T follicular helper cell (primary cell): ENCODE measurements at places on chromosomes 13 and 19.

DNA sequence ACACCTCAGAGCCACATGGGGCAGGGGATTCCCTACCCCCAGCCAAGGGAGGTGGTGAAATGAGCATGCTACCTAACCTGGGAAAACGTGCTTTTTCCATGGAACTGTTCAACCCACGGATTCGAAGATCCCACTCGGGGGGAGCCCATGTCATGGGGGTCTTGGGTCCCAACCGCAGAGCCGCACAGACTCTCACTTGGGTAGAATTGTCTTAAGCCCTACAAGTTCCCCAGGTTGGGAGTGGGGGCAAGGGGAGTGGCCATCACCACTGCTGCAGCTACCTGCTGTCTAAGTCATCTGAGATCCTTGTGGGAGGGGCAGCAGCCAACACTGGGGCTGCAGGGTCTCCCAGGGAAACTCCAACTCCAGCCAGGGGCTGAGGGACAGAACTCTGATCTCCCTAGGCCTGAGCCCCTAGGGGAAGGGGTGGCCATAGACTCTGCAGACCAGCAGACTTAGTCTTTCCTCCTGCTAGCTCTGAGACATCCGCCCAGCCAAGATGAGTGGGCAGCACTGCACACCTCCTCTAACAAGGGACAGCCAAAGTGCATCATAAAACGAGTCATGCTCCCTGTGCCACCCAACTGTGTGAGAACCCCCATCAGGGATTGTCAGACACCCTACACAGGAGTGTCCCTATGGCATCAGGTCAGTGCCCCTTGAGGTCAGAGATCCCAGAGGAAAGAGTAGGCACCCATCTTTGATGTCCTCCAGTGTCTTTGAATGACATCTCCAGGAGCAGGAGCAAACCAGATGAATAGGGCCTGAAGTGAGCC, 610.4 kb upstream of the SLITRK6 start:
- DNase-seq: no peak

GRCh38 chr13:19818223-19818842, 35.6 kb upstream of the PSPC1 start:
- DNase-seq: peak; percentile 1

- DNase-seq: no peak
These were observed 667 bp downstream of the ZNF878 start for GRCh38 chr19:12052091-12052496.

DNA sequence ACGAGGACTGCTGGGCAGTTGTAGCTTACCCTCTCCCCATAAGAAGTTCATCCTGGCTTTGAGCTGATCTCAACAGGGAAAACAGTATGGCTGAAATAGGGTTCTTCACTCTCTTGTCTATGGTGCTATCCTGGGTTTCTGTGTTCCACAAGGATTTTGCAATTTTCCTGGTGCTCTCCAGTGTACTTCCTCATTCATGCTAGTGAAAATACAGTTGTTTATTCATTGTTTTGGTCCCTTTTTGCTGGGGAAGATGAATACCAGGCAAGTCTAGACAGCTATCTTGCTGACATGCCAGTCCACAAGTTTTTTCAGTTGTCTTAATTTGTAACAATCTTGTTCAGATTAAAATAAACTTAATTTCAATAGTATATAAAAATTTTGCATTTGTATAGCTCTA, 306.5 kb downstream of the DLEU7 start:
- DNase-seq: no peak

DNA sequence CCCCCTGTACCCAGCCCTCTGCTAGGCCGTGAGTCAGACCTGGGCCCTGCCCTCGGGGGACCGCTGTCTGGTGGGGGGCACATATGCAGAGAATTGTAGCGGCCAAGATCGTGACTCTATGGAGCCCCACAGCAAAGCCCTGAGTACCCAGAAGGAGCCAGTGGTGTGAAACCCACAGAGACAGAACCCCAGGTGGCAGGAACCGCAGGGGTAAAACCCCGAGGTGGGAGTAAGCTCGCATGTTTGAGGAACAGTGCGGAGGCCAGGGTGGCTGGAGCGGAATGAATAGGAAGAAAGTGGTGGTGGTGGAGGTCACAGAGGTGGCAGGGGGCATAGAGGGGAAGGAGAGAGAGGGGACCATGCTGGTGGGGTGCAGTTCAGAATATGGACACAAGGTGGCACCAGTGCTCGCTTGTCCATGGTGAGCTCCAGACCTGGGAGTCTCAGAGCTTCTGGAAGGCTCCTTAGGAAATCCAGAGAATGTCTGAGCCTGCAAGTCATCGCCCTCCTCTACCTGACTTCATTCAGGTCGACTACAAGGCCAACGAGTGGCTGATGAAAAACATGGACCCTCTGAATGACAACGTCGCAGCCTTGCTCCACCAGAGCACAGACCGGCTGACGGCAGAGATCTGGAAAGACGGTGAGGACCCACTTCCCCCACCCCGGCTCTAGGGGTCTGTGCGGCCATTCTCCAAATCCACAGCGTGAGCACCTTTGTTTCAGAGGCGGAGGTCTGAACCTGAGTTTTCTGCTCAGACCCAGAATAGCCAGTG, 48.9 kb downstream of the MYH14 start:
- DNase-seq: no peak

GRCh38 chr13:27797228-27797624, 4.9 kb downstream of the GSX1 start:
- no peak for DNase-seq

- no peak for DNase-seq
These were observed 837 bp upstream of the CD209 start for GRCh38 chr19:7748171-7748570.

- peak; percentile 12 for DNase-seq
These were observed 1.6 kb upstream of the PPP1R12C start for GRCh38 chr19:55119053-55119452.

DNA sequence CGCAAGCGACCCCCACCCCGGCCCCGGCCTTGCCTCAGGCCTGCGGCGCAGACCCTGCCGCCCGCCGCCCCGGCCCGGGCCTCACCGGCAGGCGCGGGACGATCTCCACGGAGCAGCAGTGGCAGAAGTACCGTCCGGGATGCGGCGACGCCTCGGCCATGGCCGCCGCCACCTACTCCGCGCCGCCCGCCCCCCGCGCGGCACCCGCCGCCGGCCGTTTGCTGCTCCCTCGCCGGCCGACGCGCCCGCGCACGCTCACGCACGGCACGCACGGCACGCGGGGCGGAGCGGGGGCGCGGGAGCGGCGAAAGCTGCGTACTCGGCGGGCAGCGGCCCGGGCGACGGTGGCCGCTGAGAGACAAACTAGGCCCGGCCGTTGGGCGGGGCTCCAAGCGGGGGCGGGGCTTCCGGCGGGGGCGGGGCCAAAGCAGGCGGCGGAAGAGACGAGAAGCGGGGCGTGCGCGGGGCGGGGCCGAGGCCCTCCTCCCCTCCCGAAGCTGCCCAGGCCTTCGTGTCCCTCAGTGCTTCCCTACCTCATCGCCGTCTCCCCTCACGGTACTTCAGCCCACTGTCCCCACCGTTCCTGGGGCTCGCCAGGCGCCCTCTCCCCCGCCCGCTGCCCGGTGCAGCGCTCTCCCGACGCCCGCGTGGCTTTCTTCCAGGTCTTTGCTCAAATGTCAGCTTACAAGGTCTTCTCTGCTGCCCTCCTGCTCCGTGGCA, at the start of gene RNF126:
RNF126 (minus strand) TSS at position 253 of the 720 bp plus-strand sequence; CDS start at position 160, 93 bp downstream.
- peak; percentile 91 for DNase-seq

- no peak for DNase-seq
These were observed at the start of gene HMG20B for GRCh38 chr19:3572855-3573161. TSS of gene HMG20B (plus strand) at chr19:3572944. CDS start at chr19:3573310, 366 bp downstream.

DNA sequence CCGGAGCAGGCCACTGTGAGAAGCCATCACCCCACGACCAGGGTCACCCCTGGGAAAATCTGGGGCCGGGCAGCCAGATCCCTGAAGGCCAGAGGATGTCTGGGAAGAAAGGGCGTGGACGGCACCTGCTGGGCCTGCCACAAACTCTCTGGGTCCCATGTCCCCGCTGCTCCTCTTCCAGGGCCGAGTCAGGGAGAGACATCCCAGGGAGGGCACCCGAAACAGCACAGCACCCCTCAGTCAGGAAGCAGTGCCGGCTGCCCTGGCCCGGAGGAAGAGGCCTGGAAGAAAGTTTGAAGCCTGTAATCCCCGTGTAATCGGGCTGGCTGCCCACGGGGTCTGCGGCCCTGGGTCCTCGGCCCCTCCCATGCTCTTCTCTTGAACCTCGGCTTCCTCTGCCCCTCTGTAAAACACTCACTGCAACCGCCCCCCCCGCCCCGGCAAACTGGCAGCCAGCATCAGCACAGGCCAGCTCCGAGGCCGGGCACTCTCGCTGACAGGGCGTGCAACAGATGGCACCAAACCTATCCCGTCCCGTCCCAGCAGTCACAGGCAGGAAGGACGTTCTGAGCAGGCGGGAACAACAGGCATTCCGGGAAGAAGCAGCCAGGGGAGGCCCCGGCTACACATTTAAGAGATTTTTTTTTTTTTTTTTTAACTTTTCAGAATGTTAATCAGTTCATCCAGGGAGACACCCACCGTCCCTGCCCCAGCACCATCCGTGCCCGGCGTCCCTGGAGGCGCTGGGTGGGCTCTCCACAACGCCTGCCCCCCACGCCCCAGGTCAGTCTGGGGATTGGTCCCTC, 1.5 kb downstream of the SBNO2 start:
- DNase-seq: no peak

DNA sequence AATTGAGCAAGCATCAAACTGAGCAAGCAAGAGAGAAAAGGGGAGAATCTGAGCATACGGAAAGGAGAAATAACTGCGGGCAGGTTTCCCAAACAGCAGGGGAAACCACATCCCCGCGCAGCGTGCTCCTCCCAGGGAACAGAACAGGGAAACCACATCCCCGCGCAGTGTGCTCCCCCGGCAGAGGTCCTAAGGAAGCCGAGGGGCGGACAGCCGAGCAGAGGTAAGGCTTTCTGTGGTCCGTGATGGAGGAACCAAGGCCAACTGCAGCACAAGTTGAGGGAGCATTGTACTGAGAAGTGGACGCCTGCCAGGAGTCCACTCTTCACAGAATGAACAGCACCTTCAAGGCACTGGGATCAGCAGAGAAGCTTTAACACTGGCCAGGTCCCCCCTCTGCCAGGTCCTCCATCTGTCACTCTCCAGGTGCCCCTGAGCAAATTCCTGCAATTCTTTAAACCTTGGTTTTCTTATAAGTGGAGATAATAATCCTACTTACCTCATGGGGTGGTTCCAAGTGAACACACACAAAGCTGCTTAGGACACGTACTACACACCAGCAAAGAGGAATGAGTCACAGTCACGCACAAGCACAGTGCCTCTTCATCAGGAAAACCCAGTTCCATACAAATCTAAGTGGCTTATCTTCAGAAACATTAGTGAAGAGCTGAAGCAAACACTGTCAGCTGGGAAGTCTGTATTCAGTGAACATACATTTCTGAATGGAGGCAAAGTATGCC, 23.0 kb upstream of the LAMP1 start:
- DNase-seq: no peak

DNA sequence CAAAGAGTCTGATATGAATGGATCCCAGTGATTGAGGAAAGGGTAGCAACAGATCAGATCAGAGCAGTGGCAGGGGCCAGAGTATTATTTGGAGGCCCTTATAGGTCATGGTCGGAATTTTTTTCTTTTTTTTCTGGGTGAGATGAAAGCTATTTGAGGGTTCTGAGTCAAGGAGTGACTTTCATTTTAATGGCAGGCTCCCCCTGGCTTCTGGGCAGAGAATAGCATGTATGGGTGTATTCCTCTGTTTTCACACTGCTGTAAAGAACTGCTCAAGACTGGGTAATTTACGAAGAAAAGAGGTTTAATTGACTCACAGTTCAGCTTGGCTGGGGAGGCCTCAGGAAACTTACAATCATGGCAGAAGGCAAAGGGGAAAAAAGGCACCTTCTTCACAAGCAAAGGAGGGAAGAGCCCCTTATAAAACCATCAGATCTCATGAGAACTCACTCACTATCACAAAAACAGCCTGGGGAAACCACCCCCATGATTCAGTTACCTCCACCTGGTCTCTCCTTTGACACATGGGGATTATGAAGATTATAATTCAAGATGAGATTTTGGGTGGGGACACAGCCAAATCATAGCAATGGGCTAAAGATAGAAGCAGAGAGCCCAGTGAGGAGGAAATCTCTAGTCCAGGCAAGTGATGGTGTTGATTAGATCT, 3.0 kb upstream of the SLC6A16 start:
- peak; percentile 22 for DNase-seq

GRCh38 chr13:99913167-99913566, 58.4 kb downstream of the ZIC5 start:
- DNase-seq: no peak

- no peak for DNase-seq
These were observed 8.3 kb upstream of the PRKD2 start for GRCh38 chr19:46725036-46725820.

- DNase-seq: no peak
These were observed 99.4 kb upstream of the SERP2 start for GRCh38 chr13:44273991-44274770.

- no peak for DNase-seq
These were observed 52.7 kb downstream of the PIBF1 start for GRCh38 chr13:72834601-72835000.

GRCh38 chr13:110364081-110364480, 57.0 kb downstream of the COL4A2 start:
- DNase-seq: no peak

DNA sequence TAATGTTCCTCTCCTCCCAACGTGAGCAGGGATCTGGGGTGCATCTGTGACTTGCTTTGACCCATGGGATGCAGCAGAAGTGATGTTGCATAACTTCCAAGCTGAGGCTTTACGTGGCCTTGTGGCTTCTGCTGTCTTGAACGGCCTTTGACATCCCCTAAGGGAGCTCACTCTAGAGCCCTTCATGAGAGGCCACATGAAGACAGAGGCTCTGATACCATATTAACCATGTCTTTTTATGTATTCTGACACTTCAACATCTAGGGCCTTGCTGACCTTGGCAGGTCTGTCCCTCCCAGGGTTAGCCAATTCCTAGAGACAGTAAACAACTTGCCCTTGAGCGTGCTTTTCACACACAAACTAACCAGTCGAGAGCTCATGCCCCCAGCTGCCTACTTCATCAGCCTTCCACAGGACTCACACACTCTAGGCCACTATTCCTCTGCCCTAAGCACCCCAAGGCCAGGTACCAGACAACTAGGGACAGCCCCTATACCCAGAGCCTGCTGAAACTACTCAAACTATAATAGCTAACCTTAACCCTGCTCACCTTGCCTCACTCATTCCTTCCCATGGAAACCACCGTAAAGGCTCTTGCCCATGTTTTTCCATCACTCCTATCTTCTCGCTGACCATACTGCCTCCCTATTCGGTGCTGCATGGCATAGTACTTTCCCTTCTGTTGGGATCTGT, 45.4 kb downstream of the CCDC70 start:
- no peak for DNase-seq

- DNase-seq: no peak
These were observed 64.4 kb upstream of the ZNF527 start for GRCh38 chr19:37306383-37306963.

- DNase-seq: no peak
These were observed 385.8 kb downstream of the ITGBL1 start for GRCh38 chr13:101838323-101838722.

DNA sequence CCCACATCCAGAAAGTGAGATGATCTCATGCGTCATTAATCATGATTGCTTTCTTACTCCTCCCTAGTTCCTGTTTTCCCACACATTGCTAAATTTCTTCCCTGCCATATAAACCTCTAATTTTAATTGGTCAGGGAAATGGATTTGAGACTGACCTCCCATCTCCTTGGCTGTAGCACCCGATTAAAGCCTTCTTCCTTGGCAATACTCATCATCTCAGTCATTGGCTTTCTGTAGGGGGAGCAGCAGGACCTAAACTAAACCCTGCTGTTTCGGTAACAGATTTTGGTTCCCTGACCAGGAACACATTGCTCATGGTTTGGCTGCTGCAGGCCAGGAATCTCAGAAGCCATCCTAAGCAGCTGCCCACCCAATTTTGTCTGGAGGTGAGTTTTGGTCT, 61.7 kb downstream of the SPRYD7 start:
- DNase-seq: no peak

- no peak for DNase-seq
These were observed 1.7 kb downstream of the UBXN6 start for GRCh38 chr19:4455719-4456475.

GRCh38 chr19:45195764-45196163, 17.2 kb downstream of the BLOC1S3 start:
- no peak for DNase-seq
